Substantia nigra (tissue), 51 donors: ENCODE measurements at places on chromosomes 16 and 17.

- no peak for DNase-seq
Measured at GRCh38 chr16:78768226-78768625, 668.8 kb downstream of the WWOX start.

DNA sequence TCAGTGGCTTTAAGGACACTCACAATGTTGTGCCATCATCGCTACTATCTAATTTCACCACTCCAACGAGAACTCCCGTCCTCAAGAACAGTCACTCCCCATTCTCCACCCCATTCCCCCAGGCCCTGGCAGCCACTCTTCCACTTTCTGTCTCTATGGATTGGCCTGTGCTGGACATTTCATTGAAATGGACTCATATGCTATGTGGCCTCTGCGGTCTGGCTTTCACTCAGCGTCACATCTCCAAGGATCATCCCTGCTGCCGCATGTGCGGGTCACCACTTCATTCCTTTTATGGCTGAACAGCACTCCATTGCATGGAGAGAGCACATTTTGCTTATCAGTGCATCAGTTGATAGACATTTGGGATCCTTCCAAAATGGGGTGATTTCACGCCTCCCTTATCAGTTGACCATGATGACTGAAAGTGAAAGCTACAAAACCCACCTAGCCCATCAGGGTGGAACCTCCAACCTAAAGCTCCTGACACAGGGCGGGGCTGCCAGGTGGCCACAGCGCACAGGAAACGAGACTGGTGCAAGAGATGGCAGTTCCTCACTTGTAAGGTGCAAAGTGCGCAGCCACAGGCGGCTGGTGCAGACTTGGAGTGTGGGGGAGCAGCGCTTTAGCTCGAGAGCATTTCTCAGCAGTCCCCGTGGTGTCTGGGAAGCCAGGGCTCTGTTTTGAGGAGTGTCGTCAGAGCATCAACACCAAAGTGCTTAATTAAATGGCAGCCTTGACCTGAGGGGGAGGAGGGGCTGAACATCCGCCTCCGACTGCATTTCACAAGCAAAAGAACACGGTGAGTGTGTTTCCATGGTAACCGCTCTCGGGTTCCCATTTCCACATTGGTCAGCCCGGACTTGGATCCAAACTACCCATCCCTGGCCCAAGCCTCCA is 23.8 kb downstream of the COTL1 start:
- DNase-seq: no peak

- DNase-seq: no peak
Measured at GRCh38 chr16:3101018-3101840, 2.1 kb upstream of the ZSCAN10 start.

DNA sequence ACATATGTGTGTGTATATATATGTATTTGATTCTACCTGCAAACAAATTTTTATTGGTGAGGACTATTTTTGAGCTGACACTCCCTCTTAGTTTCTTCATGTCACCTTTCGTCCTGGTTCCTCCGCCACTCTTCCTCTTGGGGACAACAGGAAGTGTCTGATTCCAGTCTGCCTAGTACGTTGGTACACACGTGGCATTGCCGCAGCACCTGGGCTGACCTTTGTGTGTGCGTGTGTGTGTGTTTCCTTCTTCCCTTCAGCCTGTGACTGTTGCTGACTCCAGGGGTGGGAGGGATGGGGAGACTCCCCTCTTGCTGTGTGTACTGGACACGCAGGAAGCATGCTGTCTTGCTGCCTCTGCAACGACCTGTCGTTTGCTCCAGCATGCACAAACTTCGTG is 29.4 kb upstream of the CACNG5 start:
- no peak for DNase-seq
